ENCODE measurements at places on chromosomes 5 and 9. TPM values are rescaled to one million over a fixed set of nuclear protein-coding genes. Genes with fewer than 3 reads are reported as not detected.
A peak's percentile ranks its signal among the peaks of the same experiment; 100 is the strongest.

GRCh38 chr5:153619771-153620170 lies 129.3 kb downstream of the GRIA1 start:
- DNase-seq = no peak

DNA sequence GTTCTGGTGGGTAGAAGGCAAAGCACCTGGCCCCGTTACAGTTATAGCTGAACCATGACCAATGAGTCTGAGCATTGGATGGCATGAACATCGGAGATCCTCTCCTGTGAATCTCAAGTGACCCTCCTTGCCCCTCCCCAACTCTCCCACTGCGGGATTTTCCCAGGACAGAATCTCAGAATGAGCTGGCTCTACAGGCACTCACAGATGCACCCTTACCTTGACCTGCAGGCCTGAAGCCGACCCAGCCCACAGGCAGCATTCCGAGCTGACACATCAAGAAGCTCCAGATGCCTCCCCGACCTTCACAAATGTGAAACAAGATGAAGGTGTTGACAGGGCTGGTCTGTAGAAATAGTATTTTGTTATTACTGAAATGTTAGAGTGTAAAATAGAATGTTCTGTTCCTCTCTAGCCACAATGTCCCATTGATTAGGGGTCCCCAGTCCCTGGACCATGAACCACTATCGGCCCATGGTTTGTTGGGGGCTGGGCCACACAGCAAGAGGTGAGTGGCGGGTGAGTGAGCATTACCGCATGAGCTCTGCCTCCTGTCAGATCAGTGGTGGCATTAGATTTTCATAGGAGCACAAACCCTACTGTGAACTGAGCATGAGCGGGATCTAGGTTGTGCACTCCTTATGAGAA lies 263.4 kb downstream of the AUH start:
- DNase-seq = no peak

GRCh38 chr5:57805170-57805569 lies 322.6 kb upstream of the ACTBL2 start:
- no peak for DNase-seq

The DAPK1 gene
- total RNA-seq = 3.5 TPM

GRCh38 chr9:70924895-70925547 lies 196.4 kb downstream of the TRPM3 start:
- DNase-seq = peak; percentile 47

DNA sequence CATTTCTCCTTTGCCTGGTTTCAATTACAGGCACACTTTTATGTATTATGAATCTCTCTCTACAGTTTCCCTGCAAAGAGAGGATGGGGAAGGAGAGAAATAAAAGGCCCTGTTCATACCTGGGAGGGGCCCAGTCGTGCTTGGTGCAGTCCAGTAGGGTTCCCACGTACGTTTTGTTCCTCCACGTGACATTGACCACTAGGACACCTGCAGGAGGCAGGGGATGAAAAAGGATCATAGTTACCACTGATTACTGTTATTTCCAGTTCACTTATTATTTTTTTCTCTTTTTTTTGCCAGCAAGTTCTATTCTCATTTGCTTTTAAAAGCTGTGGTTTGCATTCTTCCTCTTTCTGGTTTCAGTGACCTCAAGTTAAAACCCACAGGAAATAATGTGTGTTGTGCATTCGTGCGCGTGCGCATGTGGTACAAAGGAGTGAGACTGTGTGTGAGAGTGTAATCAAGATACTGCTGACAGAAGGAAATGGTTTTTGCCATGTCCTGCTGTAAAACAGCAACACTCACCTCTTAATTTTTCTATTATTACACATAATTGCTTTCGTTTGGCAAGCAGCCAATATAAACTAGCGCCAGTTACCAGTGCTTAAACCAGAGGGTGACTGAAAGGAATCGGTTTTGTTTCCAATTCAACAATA lies 96.8 kb downstream of the ZNF608 start:
- DNase-seq = peak; percentile 98

All from OCI-LY7 (cell line).